ENCODE measurements at places on chromosomes 12 and 14.

GRCh38 chr14:70981000-70981952 is 74.0 kb downstream of the PCNX1 start:
- no peak for DNase-seq

DNA sequence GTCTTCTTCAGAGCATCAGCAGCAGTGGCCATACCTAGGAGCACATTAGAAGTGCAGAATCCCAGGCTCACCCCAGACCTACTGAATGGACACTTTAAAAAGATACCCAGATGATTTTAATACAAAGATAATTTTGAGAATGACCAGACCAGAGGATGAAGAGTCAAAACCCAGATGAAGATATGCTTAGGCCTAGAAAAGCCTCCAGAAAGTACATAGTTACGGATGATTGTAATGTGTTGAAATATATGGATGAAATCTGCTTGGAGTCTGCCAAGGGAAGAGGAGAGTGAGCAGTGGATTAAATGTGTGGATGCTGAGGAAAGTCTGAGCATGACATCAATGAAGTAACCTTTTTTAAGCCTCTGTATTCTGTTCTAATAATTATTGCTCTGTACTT is 245.7 kb downstream of the CNTN1 start:
- DNase-seq = no peak

DNA sequence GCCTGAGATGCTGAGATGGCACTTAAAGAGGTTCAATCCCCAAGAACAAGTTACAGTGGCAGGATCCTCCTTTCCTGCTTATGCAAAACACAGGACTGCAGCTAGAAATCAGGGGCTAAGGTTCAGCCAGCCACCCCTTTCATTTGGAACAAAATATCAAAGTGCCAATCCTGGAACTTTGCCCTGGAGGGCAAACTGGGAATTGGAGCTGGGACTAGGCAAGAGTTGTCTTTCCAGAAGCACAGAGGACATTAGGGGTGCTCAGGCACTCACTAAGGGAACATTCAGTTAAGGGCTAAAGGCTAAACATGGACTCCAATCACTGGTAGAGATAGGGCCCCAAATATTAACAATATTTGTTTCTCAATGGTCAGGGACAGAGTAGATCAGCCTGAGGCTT is 237.2 kb downstream of the EMP1 start:
- no peak for DNase-seq

DNA sequence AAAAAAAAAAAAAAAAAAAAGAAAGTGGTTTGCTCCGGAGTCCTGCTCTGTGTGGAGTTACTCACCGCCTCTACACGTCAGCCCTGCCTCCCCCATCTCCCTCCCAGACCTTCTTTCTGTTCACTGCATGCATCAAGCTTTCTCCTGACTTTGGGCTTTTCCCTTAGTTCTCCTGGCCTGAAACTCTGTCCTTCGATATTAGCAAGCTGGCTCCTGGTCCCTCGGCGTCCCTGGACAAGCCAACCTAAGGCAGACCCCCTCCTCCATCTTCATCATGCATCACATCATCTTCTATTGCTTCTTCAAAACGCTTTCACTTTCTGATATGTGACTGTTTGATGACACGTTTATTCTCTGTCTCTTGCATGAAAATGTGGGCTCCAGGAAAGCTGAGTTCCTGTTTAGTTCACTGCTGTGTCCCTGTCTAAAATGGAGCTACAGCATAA is 40.6 kb downstream of the SLC15A4 start:
- DNase-seq = peak; percentile 84

- DNase-seq = no peak
Measured at GRCh38 chr14:68661226-68662225, 131.3 kb downstream of the ZFP36L1 start.

DNA sequence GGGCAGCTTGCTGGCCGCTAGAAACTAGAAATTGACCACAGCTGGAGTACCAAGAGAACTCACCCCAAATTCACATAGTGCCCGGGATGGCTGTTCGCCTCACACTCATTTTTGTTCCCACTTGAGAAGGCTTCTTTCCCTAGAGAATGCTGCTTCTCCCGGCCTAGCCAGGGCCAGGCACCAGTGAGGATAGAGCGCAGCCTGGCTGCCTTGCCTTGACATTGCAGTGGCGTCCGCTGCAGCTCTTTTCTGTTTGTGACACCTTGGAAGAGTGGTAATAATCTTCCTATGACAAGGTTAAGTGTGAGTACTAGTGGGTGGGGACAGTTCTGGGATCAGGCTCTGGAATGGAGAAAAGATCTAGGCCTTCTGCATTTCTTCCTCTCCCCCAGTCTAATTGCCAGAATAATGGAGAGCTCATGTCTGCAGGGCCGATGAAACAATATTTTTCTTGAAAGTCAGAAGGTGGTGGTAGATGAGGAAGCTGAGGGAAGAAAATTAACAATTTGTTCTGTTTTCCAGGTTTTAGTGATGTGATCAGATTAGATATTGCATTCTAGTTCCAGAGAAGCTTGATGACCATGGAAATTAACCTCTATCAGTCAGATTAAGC is 3.7 kb downstream of the TMEM253 start:
- DNase-seq = peak; percentile 91

- DNase-seq = no peak
Measured at GRCh38 chr14:51053157-51053556, 41.7 kb downstream of the TRIM9 start.

DNA sequence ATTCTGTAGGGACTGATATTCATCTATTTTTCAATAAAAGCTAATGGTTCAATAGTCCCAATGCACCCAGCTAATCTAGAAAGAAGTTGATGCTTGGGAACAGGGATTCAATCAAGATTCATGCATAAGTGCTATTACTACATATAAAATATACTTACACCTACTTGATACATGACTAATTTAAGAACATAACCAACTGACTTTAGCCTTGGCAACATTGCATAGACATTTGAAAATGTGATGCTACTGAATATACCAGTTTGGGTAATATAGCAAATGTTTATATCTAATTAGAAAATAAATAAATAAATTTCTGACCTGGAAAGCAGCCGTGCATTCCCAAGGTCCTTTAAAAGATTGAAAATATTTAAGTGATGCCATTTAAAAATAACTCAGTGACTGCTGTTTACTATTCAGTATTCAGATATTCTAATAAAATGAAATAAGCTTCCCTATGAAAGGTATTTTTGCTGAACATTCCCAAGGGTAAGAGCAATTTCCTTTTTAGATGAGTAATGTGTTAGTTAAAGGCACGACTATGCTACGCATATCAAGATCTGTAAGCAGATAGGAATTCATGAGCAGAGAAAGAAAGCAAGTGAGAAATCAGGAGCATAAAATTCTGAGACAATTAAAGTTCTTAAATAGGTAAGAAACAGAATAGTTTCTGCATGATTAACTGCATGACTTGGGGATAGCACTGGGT is 160.6 kb upstream of the SYT1 start:
- peak; percentile 50 for DNase-seq

GRCh38 chr12:118463677-118464076 is 87.3 kb downstream of the SUDS3 start:
- no peak for DNase-seq

DNA sequence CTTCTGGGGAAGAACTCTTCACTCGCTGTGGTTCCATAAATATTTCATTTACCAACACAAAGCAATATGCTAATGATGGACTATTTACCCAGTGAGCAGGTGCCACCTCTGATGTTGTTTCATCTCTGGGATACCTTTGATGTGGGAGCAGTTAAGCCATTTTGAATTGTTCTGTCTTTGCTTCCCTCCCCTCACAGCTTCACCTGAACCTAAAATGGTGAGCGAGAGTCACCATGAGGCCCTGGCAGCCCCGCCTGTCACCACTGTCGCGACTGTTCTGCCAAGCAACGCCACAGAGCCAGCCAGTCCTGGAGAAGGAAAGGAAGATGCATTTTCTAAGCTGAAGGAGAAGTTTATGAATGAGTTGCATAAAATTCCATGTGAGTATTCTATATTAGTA is 352.7 kb downstream of the SYT1 start:
- no peak for DNase-seq

GRCh38 chr14:54767139-54767431 is 135.5 kb downstream of the GCH1 start:
- DNase-seq = no peak

- DNase-seq = no peak
Measured at GRCh38 chr14:72826039-72826438, 67.9 kb downstream of the DPF3 start.

GRCh38 chr12:28870839-28871440 is 278.1 kb upstream of the FAR2 start:
- peak; percentile 11 for DNase-seq

DNA sequence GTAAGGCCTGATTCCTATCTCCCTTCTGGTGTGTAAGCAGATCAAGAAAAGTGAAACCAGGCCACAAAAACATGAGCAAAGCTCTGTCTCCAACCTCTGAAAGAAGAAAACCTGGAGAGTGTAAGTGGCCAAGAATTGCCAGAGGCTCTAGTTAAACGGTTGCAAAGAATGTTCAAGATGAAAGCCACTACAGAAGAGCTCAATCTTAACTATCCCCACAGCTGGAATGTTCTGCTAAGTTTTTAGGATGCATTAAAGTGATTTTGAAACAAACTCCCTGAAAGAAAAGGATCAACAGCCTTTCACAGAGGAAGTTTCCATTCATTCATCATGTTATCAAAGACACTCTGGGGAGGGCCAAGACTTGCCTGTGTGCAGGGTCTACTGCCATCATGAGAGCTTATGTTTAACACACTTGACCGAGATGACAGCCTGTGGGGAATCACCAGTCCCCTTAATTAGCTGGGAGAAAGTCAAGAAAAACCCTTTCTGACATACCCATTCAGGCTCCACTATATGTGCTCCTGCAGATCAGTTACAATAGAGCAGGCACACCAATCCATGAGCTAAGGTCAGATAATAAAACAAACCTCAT is 128.0 kb upstream of the OVCH1 start:
- DNase-seq = no peak

- DNase-seq = no peak
Measured at GRCh38 chr12:114678028-114678427, 5.9 kb downstream of the TBX3 start.

DNA sequence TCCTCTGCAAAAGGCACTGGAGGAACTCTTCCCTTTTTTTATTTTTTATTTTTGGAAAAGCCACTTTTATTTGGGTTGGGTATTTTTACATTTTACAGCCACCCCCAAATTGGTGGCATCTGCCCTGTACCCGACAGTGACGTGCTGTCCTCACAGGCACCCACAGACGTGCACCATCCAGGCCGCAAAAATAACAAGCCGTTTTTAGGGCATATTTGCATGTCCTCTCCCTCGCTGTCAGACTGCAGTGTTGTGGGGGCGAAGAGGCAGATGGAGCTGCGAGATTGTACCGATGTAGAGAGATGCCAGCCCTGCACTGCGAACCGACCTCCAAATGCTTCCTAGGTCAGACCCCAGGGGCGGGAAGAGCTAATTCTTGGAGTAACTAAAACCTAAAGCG is 12.2 kb downstream of the JDP2 start:
- DNase-seq = no peak

GRCh38 chr12:124236625-124237031 is 58.3 kb upstream of the RFLNA start:
- DNase-seq = peak; percentile 91

DNA sequence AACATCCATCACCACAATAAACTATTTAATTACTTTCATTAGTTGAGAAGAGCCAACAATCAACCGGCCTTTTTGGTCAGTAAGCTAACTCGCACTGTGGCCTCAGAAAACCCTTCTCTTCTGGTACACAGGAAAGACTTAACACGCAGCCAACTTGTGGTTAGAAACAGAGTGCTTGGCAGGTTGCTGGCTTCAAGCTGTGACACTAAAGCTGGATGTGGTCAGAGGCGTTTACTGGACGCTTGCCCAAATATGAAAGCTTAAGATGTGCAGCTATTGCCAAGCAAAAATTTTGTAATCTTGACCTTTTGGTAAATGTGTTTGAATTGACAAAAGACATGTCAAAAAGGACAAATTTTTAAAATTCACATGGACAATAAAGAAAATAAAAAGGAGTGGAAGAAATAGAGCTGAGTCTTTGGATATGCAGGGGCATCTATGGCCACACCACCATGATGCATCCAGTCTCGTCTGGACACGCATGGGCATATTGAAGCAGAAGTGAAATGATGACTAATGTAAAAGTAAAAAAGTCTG is 2.6 kb upstream of the KLRK1 start:
- DNase-seq = peak; percentile 75

- no peak for DNase-seq
Measured at GRCh38 chr14:100617410-100618317, 30.4 kb upstream of the BEGAIN start.

- no peak for DNase-seq
Measured at GRCh38 chr14:23694085-23694948, 58.2 kb downstream of the DHRS2 start.

DNA sequence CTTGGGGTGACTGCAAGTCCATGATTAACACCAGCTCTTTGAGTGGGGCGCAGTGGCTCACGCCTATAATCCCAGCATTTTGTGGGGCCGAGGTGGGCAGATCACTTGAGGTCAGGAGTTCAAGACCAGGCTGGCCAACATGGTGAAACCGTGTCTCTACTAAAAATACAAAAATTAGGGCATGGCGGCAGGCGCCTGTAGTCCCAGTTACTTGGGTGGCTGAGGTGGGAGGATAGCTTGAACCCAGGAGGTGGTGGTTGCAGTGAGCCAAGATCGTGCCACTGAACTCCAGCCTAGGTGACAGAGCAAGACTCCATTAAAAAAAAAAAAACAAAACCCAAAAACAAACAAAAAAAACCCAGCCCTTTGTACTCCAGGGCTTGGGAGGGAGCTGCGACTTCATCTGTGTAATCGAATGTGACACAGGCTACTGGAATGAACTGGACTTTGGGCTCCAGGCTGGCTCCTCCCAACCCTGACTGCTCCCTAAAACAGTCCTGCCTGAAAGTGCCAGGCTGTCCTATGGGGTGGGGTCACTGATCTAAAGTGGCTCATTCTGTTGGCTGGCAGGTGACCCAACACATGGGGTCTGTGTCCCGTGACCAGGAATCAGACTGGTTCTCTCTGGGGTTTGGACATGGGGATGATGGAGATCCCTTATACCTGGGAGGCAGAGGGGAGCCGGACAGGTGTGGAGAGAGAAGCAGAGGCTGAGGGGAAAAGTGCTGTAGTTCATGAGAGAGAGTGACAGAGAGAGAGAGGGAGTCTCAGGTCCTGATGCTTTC is 9.3 kb upstream of the C12orf43 start:
- DNase-seq = no peak

- no peak for DNase-seq
Measured at GRCh38 chr12:103397536-103397935, 98.2 kb downstream of the C12orf42 start.
